ENCODE measurements at places on chromosomes 6 and 20.

- no peak for DNase-seq
Observed at GRCh38 chr6:47375426-47375825, 65.7 kb upstream of the TNFRSF21 start.

GRCh38 chr6:161215876-161216615, 57.8 kb downstream of the AGPAT4 start:
- DNase-seq = no peak

- peak; percentile 15 for DNase-seq
Observed at GRCh38 chr6:87756858-87757257, 54.8 kb upstream of the AKIRIN2 start.

GRCh38 chr6:3843379-3844096, 5.6 kb upstream of the FAM50B start:
- no peak for DNase-seq

DNA sequence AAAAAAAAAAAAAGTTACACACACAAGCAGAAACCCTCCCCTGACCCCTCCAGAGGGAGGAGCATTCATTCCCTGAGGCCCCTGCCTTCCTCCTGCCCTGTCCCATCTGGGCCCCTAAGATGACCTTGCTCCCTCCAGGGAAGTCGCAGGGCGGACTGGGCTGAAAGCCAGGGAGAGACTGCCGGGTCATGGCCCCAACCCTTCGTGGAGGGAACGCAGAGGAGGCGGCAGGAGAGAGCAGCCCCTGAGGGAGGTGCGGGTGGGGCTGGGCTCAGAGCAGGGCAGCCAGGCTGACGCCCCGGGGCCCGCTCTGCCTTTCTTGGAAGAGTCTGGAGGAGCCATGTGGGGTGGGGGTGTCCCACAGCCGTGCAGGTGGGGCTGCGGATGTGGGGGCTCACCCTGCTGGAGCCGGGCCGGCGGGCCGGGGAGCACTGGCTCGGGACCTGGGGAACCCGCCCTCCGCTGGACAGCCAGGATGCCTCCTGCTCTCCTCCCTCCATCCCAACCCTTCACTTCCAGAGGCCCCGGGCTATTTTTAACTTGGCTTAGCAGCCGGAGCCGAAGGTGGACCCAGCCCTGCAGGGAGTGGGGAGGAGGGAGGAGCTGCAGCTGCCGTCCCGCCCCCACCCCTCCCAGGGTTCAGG, 15.0 kb upstream of the ABHD16B start:
- no peak for DNase-seq

- no peak for DNase-seq
Observed at GRCh38 chr20:36833275-36834020, 42.5 kb upstream of the TLDC2 start.

GRCh38 chr6:15631432-15631831, 31.4 kb downstream of the DTNBP1 start:
- no peak for DNase-seq

DNA sequence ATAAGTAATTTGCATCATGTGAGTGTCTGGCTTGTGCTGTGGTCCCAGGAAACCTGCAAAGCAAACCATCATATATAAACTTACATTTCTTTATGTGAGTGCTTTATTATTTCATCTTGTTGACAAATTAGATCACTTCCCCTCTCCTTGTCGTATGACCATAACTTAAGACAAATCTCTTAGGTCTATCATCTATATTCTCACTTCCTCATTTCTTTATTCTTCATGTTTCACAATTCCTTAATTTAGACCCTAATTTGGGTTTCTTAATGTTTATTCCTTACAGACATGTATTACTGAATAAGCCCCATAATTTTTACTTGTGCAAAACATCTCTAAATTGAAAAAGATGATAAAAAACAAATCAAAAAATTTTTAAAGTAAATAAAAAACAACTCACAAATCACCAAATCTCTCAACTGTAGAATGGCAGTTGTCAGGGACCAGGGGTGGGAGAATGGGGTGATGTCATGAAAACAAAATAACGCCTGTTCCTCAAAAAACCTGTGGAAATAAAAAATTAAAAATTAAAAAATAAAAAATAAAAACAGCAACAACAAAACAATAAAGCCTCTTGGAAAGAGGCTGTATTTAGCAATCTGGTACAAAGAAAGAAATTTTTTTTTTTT, 49.5 kb upstream of the FBXO30 start:
- no peak for DNase-seq

GRCh38 chr6:158519300-158519699, 40.6 kb upstream of the TMEM181 start:
- no peak for DNase-seq

DNA sequence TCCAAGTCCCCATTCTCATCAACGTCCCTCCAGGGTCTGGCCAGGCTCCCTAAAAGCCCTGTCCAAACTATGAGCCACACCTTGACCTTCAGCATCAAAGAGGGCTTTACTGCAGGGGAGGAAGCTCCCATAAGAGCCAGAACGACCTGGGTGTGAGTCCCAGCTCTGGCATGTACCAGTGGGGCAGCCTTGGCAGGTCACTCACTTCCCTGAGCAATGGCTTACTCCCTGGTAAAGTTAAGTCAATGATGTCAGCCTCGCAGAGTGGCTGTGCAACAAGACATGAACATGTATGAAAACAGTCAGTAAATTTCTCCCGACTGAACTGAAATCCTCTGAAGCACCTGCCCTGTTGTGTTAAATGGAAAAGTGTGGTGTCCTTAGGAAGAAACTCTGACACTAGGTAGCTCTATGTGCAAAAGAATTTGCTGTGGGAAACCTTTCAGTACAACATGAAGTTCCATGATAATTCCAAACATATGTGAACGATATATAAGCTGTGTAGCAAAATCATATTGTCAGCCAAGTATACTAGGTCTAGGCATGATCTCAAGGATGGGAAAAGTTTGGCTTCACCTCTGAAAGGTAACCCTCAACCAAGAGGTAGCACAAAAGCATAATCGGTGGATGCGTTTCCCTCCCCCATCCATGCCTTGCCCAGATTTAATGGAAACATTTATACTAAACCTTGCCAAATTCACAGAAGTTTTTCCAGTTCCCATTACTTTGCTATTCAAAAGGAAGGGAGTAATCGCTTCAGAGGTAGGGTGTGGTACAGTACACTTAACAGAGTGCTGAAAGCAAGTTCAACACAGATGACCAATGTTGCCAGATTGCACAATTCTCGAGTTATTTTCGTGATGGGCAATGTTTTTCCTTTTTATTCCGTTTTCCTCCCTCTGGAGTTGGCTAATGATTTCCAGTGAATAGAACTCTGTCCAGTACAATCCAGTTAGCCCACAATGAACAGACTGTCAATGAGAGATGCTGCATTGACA, 49.0 kb upstream of the RANBP9 start:
- DNase-seq = no peak

DNA sequence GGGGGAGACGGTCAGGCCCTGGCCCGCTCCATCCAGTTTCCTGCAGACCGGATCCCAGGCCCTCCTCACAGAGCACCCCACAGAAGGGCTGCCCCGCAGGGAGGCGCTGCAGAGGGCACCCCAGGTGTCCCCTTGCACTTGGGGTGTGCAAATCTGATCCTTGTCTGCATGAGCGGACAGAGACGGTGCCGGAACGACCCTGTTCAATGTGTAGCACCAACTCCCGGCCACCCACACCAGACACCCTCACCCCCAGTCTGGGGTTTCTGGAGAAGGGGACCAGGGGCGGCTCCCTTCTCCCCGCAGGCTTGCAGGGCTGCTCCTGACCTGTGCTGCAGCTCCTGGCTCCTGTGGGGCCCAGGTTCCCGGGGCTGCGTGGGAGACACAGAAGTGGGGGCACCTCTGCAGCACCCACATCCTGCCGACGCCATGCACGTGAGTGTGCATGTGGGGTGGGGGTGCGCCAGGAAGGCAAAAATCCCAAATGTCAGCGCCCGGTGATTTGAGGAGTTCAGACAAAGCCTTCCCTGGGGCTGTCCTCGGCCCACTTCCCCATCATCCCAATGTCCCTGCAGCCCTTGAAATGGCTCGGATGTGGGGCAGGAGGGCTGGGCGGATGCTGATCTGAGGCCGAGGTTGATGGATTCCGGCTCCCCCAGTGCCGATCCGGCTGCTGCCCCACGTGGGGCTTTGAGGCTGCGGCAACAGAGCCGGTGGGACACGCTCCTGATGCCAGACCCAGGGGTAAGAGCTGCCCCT, 85.3 kb upstream of the BHLHE23 start:
- no peak for DNase-seq

GRCh38 chr6:36657942-36658544, 20.5 kb upstream of the CDKN1A start:
- DNase-seq = no peak

DNA sequence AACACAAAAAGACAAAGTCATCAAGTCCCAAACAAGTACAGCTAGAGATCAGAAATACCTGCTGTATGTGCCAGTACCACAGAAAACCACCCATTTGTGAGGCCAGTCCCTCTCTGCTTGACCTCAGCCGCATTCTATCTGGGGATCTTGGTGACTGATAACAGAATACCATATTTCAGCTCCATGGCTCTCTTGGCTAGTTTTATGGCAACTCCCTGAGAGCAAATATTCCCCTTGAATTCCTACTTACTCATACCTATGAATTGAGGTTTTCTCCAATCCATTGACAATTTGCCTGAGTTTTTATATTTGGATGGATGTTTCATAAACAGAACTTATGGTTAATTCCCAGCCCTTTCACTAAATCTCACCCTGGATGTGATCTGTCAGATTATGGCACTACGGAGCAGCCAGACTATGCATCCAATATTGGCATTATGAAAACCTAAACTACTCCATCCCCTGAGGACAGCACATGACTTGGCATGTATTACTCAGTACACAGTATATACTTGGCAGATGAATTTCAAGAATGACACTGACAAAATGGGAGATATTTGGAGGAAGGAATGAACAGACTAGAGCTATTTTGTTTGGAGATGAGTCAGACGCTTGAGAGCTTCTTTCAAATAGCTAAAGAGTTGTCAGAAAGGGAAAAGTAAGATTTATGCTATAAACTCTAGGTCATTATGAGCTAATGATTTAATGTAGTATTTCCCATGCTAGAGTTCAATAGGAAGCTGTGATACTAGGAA, 95.7 kb downstream of the PRDM1 start:
- DNase-seq = no peak

GRCh38 chr6:42038163-42038562, 12.2 kb upstream of the TAF8 start:
- no peak for DNase-seq

DNA sequence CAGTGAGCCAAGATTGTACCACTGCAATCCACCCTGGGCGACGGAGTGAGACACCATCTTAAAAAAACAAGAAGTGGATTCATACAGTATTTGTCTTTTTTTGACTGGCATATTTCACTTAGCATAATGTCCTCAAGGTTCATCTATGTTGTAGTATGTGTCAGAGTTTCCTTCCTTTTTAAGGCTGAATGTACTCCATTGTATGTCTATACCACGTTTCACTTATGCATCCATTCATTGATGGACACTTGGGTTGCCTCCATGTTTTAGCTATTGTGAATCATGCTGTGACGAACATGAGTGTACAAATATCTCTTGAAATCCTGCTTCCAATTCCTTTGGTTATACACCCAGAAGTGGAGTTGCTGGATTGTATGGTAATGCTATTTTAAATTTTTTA, 28.9 kb upstream of the FAM83D start:
- peak; percentile 66 for DNase-seq

DNA sequence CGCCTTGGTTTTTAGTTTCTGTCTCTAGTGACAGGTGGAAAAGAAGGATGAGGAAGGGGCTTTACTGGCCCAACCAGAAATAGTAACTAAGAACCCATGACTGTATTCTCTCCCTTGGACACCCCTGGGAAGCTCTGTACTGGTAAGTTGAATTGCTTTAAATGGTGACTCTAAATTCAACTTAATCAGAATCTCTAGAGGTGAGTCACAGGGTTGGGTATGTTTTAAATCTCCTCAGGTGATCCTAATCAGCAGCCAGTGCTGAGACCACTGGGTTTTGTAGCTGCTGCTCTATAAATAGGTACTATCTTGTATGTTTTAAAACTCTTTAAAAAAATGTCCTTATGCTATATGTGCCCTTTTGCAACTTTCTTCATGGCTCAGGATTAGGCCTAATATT, 314.0 kb upstream of the ECI2 start:
- no peak for DNase-seq

DNA sequence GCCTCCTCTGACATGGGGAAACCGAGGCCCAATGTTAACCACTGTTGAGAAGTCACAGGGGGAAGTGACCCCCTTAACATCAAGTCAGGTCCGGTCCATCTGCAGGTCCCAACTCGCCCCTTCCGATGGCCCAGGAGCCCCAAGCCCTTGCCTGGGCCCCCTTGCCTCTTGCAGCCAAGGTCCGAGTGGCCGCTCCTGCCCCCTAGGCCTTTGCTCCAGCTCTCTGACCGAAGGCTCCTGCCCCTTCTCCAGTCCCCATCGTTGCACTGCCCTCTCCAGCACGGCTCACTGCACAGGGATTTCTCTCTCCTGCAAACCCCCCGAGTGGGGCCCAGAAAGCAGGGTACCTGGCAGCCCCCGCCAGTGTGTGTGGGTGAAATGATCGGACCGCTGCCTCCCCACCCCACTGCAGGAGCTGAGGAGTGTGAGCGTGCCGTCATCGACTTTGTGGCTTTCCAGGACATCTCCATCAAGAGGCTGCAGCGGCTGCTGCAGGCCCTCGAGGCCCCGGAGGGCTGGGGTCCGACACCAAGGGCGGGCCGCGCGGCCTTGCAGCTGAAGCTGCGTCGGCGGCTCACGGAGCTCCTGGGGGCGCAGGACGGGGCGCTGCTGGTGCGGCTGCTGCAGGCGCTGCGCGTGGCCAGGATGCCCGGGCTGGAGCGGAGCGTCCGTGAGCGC, 1.6 kb downstream of the TNFRSF6B start:
- DNase-seq = no peak

- no peak for DNase-seq
Observed at GRCh38 chr20:17533396-17533795, 2.2 kb upstream of the BFSP1 start.

DNA sequence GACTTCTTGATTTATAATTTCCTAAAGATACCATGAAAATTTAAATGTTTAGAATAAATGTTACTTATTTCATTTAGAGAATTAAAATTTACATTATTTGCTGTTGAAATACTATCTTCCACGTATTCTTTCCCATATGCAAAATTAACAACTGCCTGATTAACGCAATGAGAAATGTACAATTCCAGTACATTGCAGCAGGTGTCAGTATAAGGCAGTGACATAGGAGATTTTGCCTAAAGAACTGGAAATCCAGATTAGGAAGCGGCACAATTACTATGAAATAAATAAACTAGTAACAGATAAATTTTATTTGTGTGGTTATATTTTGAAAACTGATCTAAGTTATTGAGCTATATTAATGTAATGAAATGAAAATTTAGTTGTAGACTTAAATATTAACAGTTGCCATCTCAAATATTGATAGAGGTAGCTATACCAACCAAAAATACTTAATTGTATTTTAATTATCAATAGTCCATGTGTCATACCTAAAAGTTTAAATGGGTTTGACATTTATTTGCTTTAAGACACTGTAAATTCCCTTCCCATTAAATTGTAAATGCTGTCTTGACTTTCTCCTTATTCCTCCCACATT, 300.2 kb downstream of the UTRN start:
- DNase-seq = peak; percentile 33

GRCh38 chr20:58544286-58544685, 29.1 kb upstream of the APCDD1L start:
- no peak for DNase-seq

GRCh38 chr6:168546151-168546550, 105.2 kb downstream of the SMOC2 start:
- DNase-seq = no peak

GRCh38 chr6:16783509-16783908, 22.2 kb upstream of the ATXN1 start:
- no peak for DNase-seq
